ENCODE measurements at places on chromosomes 2 and 18. TPM values are rescaled to one million over a fixed set of nuclear protein-coding genes. Genes with fewer than 3 reads are reported as not detected.

The PAIP2B gene
- 13.2 TPM for total RNA-seq

DNA sequence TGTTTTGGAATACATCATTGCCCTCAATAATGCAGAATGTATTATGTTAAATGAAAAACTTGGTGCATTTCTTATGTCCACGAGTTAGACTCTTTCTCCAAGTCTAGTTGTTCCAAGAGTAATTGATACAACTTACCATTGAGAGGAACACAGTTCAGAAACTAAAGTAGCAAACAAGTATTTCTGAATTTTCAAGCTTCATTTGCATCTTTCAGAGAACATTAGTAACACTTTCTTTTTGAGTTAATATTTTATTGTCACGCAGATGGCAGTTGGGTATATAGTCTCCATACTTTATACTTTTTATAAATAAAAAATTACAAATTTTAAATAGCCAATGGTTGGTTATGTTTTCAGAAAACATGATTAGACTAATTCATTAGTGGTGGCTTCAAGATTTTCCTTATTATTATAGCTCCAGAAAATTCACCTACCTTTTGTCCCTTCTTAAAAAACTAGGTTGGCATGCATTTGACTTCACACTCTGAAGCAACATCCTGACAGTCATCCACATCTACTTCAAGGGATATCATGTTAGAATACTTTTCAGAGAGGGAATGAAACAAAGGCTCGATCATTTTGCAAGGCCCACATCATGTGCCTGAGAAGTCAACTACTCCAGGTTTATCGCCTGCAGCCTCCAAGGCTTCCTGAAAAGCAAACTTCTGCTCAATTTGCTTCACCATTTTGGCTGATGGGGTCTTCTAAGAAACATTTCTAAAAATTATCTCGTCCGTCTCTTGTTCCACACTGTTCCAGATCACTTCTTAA lies 29.9 kb downstream of the LYPD6B start:
- DNase-seq, result no peak

The SALL3 gene
- not detected for total RNA-seq

The CDKL4 gene
- 0.40 TPM for total RNA-seq

- no peak for DNase-seq
Measured at GRCh38 chr2:131520526-131520925, 7.2 kb upstream of the CCDC74A start.

The MBD2 gene
- total RNA-seq, result 43.0 TPM

GRCh38 chr2:128786741-128787478 lies 468.2 kb upstream of the HS6ST1 start:
- DNase-seq, result peak; percentile 66

DNA sequence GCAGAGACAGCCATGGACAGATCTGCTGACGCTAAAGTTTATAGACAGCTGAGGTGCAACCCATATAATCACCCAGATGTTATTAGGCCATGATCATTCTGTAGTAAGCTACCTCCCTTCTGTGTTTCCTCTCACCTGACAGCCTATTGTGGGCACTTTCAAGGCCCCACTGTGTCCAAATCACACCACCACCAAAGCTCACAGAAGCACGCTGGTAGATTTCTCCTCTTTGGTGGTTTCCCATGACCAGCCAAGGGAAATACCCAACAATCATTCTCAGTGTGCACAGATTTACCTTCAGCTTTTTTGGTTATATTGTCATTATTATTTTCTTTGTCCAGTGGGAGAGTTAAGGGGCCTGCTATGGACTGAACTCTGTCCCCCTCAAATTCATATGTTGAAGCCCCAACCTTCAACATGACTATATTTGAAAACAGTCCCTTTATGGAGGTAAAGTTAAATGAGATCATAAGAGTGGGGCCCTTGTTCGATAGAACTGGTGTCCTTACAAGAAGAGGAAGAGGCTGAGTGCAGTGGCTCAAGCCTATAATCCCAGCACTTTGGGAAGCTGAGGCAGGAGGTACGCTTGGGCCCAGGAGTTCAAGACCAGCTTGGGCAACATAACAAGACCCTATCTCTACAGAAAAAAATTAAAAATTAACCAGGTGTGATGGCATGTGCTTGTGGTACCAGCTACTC lies 74.0 kb upstream of the MSH6 start:
- no peak for DNase-seq

The MSTN gene
- not detected for total RNA-seq

DNA sequence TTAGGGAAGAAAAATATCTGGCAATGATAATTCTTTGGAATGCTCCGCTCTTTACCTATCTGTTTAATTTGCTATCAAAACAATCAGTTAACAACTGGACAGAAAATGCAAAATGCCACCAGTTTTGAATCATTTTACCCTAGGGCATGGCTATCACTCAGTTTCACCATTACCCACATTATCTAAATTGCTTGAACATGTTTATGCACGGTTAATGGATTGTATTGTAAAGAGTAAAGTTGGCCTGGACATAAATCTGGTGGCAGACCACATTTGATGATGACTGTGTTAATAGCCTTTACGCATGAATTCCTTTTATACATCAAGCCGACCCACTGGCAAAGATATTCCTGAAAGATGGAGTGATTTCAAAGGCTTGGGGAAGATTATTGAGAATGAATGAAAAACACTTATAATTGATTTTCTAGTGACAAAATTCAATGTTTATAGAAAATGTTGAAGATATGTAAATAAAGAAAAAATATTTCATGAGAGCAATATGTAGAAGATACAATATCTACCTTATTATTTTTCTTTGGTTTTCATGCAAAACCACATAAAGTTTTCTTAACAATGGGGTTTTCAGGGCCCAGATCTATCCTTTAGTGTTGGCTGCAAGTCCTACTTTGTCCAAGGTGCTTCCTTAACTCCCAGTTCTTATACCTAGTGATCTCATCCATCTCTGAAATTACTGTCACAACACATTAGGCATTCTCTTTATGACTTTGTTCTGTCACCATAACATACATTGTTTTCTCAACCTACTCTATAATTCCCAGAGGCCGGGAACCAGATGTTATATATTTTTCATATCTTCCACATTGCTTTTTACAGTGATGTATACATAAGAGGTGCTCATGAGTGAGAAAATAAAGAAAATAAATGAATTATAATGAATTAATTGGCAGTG lies 265.1 kb downstream of the RIT2 start:
- no peak for DNase-seq

The KLHL41 gene
- total RNA-seq, result 2.9 TPM

- DNase-seq, result no peak
Measured at GRCh38 chr18:54386043-54386442, 28.3 kb downstream of the C18orf54 start.

The ACOXL gene
- not detected for total RNA-seq

The ERCC3 gene
- 37.1 TPM for total RNA-seq

DNA sequence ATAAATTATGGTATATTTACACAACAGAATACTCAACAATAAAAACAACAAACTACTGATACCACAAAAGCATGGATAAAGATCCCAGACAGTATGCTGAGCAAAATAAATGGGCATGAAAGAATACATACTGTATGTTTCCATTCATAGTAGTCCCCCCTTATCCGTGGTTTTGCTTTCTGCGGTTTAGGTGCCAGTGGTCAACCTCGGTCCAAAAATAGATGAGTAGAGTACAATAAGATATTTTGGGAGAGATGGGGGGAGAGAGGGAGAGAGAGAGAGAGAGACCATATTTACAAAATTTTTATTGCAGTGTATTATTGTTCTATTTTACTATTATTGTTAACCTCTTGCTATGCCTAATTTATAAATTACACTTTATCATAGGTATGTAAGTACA lies 21.0 kb upstream of the TGFA start:
- DNase-seq, result peak; percentile 17

DNA sequence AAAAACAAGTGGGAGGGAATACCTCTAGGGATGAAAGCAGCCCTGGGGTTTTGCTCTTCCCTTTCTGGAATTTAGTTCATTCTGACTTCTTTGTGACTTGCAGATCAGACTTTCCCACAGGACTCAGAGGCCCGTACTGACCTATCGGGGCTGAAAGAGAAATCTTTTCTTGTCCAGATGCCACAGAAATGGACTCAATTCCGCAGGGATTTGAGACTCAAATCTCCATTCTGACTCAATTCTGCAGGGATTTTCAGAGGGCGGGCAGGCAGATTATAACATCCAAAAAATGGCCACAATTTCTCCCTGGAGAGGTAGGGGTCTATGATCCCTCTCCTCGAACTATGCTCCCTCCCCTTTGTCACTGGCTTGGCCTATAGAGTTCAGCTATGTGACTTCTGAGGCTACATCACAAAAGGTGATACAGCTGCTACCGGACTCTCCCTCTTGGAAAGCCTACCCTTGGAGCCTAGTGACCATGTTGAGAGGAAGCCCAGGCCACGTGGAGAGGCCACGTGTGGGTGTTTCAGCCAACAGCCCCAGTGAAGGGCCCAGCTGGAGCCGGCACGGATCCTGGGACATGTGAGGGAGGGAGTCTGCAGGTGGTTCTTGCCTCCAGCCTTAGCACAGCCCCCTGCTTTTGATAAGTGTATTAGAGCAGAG lies 4.8 kb upstream of the EFHD1 start:
- no peak for DNase-seq

The IL36B gene
- total RNA-seq, result not detected

The CNTNAP5 gene
- total RNA-seq, result not detected

The RUFY4 gene
- not detected for total RNA-seq

The LYPD6 gene
- total RNA-seq, result 0.83 TPM

DNA sequence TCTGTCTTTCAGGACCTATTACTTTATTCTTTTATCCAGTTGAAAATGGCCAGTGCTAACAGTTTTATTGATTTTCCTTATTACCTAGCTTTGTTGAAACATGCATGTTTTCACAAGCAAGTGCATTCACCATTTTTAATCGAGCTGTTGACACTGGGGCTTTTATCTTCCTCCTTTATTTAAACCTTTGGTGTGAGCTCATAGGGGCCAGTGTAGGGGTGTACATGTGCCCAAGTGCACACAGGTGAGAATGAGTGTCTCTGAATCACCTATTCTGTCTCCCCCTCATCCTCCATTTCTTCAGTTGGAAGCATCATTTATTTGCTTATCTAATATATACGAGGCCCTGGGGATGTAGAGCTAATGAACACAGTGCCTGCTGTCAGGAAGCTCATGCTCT lies 199.1 kb downstream of the PRKCE start:
- DNase-seq, result no peak

The KIF3C gene
- 6.6 TPM for total RNA-seq

The C2orf66 gene
- total RNA-seq, result not detected

- no peak for DNase-seq
Measured at GRCh38 chr18:41751161-41751560, 203.9 kb upstream of the PIK3C3 start.

GRCh38 chr2:207805566-207806226 lies 36.0 kb upstream of the FZD5 start:
- DNase-seq, result no peak

GRCh38 chr2:77101796-77102452 lies 420.3 kb downstream of the LRRTM4 start:
- no peak for DNase-seq

The FRZB gene
- 10.8 TPM for total RNA-seq

The ACP1 gene
- 81.5 TPM for total RNA-seq

The SOWAHC gene
- total RNA-seq, result 56.8 TPM

The OSR1 gene
- total RNA-seq, result 99.6 TPM

The MEP1B gene
- total RNA-seq, result not detected

GRCh38 chr2:224971214-224971613 lies 71.1 kb downstream of the DOCK10 start:
- DNase-seq, result peak; percentile 72

All from esophagus muscularis mucosa (tissue), 4 donors.